ENCODE measurements at places on chromosomes 5 and 9.

DNA sequence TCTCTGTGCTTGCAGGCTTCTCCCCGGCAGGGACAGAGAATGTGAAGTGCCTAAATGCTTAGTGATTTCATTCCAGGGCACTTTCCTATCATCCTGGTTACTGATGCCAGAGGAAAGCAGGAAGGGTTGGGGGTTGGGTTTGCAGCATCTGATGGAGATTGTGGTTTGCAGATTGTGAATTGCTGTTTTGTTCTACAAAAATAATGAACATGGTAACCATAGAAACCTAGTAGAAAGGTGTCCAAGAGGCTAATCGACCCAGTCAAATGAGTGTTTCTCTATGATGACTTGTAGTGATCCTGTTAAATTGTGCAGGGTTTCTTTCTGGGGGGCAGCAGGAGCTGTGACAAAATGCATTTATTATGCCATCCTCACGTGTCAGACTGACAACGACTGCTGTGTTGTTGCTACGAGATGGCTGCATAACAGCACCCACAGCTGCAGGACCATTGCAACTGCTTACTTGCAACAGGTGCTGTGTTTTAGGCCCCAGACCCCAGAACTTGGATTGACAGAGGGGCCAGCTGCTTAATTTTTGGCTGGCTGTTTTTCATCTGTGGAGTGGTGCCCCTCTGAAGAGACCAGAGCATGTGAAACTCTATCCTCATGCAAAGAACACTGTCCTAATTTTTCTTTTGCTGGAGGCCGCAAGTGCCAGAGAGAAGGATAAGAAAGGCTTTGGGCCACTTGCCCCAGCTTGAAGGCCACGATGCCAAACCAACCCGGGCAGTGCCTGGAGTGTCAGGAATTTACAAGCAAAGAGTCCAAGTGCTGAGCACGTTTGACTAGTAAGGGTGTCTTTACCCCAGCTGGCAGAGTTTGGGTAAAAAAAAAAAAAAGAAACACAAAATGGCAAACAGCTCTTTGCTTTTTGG, 397.8 kb downstream of the GADD45G start:
- no peak for DNase-seq

DNA sequence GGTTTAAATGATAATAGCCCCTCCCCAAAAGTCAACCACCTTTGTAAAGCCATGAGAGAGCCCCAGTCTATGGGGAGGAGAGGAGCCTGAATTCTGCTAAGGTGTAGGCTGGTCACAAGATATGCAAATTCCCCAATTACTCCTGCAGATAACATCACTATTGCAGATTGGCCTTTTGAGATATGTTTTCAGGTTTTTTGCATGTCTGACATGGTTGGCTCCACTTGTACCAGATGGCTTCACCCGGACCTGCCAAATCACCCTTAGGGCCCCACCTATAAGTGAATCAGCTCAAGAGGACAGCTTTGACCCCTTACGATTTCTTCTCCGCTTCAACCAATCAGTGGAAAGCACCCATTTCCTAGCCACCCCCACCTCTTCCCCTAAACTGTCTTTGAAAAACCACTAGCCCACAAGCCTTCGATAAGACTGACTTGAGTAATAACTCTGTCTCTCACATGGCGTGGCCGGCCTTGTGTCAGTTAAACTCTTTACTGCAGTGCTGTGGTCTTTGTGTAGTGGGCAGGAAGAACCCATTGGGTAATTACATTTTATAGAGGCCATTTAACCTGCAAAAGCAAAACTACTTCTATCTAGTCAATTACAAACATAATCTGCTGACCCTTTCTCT, 69.7 kb downstream of the PRLR start:
- no peak for DNase-seq

- DNase-seq, result no peak
Observed at GRCh38 chr5:179457612-179458011, 92.7 kb upstream of the RUFY1 start.

DNA sequence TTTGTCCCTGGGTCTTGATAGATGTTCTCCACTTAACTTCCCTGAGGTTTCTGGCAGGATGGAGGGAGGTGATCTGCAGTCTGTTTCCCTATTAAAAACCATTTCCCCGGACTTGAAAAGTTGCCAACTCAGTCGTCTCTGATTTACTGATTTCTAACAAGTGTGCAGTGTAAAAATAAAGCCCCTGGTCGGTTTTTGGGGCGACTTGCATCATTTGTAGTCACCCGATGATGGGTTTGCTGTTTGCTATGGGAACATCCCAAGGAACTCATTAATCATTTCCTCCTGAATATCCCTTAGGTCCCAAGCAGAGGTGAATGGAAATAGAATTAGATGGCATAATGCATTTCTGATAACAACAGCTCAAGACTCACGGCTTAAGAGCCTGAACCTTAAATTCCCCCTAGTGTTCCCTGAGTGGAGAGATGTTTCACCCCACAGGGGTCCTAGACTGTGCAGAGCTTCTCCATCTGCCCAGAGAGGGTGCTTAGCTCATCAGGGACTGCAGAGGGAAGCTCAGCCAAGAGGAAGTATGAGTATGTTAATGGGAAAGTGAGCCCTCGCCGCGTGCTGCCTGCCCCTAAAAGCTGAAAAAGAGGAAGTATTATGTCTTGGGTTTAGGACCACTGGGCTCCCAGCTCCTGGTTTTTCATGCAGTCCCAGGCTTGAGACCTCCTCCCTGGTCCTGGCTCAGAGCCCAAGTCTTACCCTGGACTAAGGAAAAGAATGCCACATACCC, 115.1 kb upstream of the DAP start:
- DNase-seq, result no peak

GRCh38 chr9:131203431-131204218, 72.7 kb downstream of the FAM78A start:
- no peak for DNase-seq

DNA sequence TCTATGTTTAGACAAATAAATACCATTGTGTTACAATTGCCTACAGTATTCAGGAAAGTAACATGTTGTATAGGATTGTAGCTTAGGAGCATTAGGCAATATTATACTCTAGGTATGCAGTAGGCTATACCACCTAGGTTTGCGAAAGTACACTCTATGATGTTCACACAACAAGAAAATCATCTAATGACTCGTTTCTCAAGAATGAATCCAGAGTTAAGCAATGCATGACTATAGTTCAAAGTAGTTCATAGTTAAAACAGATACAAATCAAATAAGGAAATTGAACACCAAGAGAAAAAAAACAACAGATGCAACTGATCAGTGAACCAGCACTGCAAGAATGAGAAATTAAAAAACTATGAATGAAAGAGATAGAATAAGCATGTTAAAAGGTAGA, 27.6 kb upstream of the ABLIM3 start:
- DNase-seq, result peak; percentile 68

GRCh38 chr5:135012951-135013391, 21.1 kb downstream of the PITX1 start:
- DNase-seq, result no peak

GRCh38 chr5:90096415-90097081, 313.0 kb downstream of the CETN3 start:
- peak; percentile 85 for DNase-seq

DNA sequence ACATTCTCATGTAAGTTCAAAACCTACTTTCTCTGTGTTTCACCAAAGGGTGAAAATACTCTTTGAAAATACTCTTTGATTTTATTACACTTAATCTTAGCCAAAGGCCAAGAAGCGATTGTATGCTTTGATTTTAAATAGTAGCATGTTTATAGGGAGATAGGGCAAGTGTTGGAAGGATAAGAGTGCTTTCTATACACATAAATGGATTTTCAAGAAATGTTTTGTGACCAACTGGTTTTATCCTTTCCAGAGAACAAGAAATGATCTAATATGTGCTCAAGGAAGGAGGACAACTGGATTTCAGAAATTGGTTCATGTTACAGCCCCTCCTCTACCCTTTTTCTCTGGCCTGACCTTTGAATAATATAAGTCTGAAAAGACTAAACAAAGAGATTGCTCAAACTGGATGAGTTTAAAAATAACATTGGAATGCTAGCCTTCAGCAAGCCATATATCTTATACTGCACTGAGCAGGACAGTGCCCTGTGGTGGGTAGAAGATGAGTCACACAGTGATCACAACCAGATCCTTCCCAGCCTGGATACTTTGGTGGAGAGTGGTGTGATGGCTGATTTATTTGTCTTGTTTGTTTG, 13.1 kb downstream of the PALM2AKAP2 start:
- DNase-seq, result peak; percentile 97

- no peak for DNase-seq
Observed at GRCh38 chr9:121075251-121076036, 689 bp downstream of the CNTRL start.

- DNase-seq, result no peak
Observed at GRCh38 chr9:90552317-90552716, 90.3 kb downstream of the DIRAS2 start.

DNA sequence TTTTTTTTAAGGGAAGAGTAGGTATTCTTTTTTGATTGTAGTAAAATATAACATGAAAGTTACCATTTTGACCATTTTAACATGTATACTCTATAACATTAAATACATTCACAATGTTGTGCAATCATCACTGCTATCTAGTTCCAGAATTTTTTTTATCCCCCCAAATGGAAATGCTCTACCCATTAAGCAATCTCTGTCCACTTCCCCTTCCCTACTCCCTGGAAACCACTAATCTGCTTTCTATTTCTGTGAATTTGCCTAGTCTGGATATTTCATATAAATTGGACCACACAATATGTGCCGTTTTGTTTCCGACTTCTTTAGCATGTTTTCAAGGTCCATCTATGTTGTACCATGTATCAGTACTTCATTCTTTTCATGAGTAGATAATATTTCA, 429.5 kb downstream of the TLE1 start:
- no peak for DNase-seq

DNA sequence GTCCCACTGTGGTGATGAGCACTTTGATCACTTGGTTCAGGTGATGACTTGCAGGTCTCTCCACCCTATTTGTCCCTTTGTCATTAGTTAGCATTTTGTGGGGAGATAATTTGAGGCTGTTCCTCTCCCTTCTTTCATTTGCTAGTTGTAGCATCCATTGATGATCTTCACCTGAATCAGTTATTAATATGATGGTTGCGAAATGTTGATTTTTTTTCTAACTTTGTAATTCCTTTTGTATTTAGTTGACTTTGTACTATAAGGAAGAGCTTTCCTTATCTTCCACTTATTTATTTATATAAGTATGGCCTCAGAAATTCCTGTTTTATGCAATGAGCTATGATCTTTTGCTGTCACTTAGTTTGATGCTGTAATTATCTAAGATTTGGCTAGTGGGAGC, 12.6 kb downstream of the TRIO start:
- no peak for DNase-seq

- DNase-seq, result no peak
Observed at GRCh38 chr5:114018186-114018585, 343.7 kb upstream of the KCNN2 start.

DNA sequence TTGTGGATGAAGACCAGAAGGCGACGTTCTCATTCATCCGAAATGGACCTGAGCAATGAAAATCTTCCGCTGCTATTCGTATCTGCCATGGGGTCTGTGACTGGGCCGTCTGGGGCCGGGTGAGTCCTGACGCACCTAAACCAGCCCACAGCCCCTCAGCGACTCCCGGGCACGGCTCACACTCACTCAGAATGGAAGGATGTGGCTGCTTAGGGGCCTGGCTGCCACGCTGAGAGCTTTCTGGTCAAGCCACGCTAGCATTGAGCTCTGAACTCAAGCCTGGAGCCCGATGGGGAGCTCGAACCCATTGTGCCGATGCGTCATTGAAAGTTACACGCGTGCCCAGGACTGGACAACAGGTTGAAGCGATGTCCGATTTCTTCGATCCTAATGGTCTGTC, 97.8 kb downstream of the MRPL36 start:
- no peak for DNase-seq

- no peak for DNase-seq
Observed at GRCh38 chr9:117917873-117918272, 213.7 kb downstream of the TLR4 start.

DNA sequence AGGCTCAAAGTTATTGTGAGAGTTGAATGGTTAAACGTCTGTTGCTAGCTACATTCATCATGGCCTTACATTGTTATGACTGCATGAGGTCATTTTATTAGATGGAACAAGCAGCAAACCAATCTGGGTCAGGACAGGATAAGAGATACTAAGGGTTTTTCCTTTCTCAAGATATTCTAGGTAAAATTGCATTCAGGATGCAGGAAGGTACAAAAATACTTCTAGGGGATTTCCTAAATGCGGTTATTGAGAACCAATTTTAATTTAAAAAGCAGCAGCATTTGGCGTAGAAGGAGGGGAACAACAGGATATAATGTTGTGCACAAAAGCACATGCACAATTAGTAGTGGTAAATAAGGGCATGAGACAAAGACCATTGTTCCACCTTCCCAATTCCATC, 39.2 kb upstream of the LURAP1L start:
- DNase-seq, result no peak

Measured in RWPE1 (cell line).